NCI-H510A treated with DMSO at 0.1 percent for 48 hours (cell line): ENCODE measurements at places on chromosomes 5 and 9.

DNA sequence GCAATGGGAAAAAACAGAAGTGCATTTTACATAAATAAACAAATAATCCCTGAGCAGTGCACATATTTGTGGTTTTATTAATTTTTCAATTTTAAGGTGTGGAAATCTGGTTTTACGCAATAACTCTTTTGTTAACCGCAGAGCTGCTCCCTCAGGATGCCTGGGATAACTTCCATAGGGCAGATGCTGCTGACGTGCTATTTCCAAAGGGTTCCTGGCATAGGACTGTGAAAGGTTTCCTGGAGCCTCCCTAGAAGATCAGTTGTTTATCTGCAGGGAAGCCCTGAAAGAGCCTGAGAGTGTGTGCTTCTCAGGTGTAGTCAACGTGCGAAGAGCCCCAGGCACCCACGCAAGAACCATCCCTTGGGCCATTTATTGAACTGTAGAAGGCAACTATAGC is 443.5 kb downstream of the PLK2 start:
- DNase-seq, result no peak

DNA sequence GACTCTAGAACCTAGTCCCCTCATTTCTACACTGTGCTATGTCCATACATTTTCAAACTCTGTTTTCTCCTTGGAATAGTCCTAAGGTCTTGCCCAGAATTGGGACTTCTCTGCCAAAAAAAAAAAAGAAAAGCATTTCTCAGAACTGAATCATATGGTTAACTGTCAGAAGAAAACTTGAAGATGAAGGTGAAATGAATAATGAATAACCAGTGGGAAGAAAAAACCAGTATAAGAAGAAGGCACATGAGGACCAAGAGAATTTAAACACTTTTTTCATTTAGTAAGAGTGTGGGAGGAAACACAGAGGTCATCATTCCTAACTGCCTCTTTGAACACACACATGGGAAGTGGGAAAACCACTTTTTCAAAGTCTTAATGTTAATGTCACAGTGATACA is 197.7 kb downstream of the PRELID2 start:
- no peak for DNase-seq

GRCh38 chr9:31071606-31072286 is 1312.7 kb upstream of the ACO1 start:
- DNase-seq, result no peak

GRCh38 chr9:91911657-91912056 is 38.4 kb downstream of the ROR2 start:
- no peak for DNase-seq

GRCh38 chr5:74222806-74223205 is 417.7 kb downstream of the ENC1 start:
- DNase-seq, result no peak

- no peak for DNase-seq
Observed at GRCh38 chr5:118551031-118551430, 437.3 kb downstream of the DTWD2 start.

DNA sequence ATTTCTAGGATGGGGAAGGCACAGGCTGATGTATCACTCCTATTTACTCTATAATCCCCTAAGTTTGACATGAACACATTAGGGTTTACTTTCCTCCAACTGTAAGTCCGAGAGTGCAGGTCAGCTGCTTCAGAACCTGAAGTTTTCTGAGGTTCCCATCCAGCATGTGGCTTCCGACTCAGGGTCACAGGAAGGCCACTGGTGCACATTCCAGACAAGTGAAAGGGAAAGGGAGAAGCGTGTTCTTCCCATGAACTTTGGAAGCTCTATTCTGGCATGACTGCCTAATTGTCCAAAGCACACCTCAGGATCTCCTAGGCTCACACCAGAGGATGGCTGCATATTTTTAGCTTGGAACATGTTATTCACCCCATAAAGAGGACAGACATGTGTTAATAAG is 602.6 kb downstream of the SEMA5A start:
- no peak for DNase-seq

DNA sequence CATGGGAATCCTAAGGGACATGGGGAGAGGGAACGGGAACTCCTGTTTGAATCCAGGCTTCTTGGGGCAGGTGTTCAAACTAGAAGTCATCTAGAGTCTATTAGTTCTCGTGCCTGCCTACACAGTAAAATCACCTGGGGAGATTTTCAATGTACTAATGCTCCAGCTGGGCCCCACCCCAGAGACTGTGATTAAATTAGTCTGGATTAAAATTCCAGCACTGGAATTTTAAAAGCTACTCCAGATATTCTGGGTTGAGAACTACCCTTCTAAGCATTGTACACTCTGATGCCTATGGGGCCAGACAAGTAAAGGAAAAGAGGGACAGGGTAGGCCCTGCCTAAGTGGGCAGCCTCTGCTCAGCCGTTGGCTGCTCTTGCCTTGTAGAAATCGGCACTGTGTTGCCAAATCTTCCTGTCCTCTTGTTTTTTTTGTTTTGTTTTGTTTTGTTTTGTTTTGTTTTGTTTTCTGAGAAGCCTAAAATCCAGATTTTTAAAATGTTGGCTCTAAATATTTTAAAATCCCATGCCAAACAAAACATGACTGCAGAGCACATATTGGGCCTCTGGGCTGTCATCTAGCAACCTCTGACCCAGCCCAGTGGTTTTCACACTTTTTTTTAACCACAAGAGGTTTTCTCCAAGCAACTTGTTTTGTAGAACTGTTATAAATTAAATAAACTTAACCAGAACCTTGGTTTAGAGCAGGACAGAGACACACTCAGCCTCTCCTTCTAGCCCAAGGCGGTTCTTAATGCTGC is 29.0 kb downstream of the ADRB2 start:
- no peak for DNase-seq

GRCh38 chr5:147509710-147510651 is at the start of gene DPYSL3:
DPYSL3 (minus strand) TSS chr5:147510068; CDS start chr5:147509858, 210 bp downstream.
- peak; percentile 46 for DNase-seq

- DNase-seq, result no peak
Observed at GRCh38 chr9:69857131-69857530, 36.5 kb downstream of the CFAP95 start.

GRCh38 chr5:154214371-154215106 is 24.0 kb downstream of the GALNT10 start:
- DNase-seq, result no peak

DNA sequence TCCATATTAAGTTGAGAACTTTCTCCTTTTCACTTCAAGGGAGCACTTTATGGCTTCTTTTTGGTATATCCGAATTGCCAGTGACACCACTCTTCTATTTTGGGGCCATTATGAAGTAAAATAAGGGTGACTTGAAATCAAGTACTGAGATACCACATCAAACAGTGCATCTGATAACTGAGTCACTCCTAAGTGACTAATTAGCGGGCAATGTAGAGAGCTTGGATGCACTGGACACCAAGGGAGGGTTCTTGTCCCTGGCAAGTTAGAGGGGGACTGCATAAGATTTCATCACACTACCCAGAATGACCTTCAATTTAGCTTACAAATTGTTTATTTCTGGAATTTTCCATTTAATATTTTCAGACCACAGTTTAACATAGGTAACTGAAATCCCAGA is 813.9 kb upstream of the CDH10 start:
- DNase-seq, result no peak

GRCh38 chr5:33457126-33457525 is 16.4 kb downstream of the TARS1 start:
- DNase-seq, result no peak

- DNase-seq, result peak; percentile 13
Observed at GRCh38 chr9:70374962-70375618, 39.4 kb downstream of the KLF9 start.

GRCh38 chr5:73987915-73988314 is 361.9 kb downstream of the ARHGEF28 start:
- DNase-seq, result no peak

GRCh38 chr9:86664603-86665002 is 282.7 kb downstream of the GAS1 start:
- DNase-seq, result no peak

GRCh38 chr5:56913766-56914165 is 4.4 kb downstream of the SETD9 start:
- DNase-seq, result no peak

DNA sequence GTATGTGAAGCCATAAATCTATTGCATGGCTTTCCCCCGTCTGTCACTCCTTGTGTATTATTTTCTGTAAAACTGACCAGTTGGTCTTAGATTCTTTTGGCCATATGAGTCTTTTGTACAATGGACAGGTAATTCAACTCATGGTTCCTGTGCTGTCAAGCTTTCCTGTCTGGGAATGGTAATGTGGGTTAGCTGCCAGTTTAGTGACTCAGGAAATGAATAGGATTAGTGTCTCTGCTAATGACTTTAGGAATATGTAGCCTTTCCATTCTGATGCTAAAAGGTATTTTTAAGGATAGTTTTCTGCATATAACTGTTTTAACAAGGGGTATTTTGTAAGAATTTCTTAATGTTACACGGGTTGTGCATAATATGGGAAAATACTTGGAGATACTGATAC is 182.7 kb downstream of the PBX3 start:
- DNase-seq, result no peak
